Left renal pelvis (tissue), 4 donors: ENCODE measurements at places on chromosomes 2 and 18. TPM values are rescaled to one million over a fixed set of nuclear protein-coding genes. Genes with fewer than 3 reads are reported as not detected.

ABCG8 gene
- polyA plus RNA-seq: 1.2 TPM

MATN3 gene
- 3.7 TPM for polyA plus RNA-seq

CNDP1 gene
- 0.86 TPM for polyA plus RNA-seq

DNA sequence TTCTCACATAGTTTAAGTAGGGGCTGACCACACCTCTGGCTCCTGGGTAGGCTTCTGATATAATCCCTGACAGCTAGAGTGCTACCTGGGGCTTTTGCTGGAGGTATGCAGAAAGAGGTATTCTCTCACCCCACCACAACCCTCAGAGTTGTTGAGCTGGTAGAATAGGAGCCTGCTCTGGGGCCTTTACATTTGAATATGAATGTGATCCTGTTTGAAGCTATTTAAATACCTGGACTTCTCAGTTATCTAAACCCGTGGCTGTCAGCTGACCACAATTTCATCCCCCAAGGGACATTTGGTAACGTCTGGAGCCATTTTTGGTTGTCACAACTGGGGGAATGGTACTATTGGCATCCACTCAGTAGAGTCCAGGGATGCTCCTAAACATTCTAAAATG, 669.1 kb downstream of the SATB2 start:
- DNase-seq: no peak

- no peak for DNase-seq
Observed at GRCh38 chr18:23964282-23965238, 50.0 kb upstream of the TTC39C start.

CAPN13 gene
- 0.16 TPM for polyA plus RNA-seq

ST6GAL2 gene
- polyA plus RNA-seq: 65.6 TPM

FHL2 gene
- 31.7 TPM for polyA plus RNA-seq

PLB1 gene
- polyA plus RNA-seq: 2.3 TPM

DNA sequence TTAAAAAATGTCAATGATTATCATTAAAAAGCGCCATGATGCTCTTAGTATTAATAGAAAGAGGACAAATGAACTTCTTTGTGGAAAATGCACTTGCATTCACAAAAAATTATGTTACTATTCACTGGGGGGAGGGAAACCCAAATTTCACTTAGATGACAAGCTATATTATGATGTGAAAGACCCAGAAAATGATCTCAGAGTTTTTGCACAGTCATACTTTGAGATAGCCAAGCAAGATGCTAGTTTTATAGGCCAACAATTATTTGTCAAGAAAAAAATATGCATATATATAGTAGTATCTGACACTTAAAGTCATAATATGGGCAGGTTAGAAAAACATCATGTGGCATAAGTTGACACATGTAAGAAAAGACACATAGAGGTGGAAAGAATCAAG, 31.6 kb downstream of the COL5A2 start:
- DNase-seq: no peak

UPP2 gene
- 2.9 TPM for polyA plus RNA-seq

GRCh38 chr18:49590608-49591007, 28.8 kb downstream of the LIPG start:
- DNase-seq: no peak

DNA sequence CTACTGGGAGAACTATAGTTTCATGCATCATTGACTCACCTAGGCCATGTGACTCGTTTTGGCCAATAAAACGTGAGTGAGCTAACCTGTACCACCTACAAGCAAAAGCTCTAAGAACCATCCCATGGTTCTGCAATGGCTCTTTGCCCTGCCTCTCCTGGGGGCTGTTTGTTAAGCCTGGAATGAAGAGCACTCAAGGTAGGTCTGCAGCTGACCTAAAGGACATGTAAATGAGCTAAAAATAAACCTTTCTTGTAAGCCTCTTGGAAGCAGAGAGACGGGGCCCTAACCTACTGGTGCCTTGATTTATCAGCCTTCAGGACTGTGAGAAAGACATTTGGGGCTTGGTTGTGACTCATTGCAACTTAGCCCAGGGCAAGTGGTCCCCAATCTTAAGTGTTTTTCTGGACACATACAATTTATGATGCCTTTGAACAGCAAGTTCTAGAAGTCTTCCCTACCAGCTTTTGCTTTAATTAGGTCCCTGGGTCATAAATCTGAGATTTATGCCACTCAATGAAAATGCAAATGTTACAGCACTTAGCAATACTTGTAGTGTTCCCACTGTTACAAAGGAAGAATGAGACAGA, 107.4 kb downstream of the OSBPL6 start:
- DNase-seq: no peak

- DNase-seq: no peak
Observed at GRCh38 chr18:79470547-79470946, 74.8 kb downstream of the NFATC1 start.

INHBB gene
- 0.11 TPM for polyA plus RNA-seq

DNA sequence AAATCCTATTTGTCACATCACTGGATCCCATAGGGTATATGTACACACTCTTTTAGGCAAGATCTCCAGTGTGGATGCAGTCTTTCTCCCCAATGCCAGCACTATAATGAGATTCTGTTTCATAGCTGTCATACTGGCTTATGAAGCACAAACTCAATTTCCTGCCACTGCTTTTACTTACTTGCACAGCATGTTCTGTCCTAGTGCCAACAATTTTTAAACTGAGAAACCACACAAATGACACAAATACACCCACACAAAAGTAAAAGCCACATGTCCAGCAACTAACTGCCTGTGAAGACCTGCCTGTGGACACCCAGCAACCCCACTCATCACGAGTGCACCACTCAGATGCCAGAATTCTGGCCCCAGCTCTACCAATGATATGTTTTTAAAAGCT, 29.6 kb upstream of the RNU4ATAC start:
- DNase-seq: no peak

APOB gene
- 1.7 TPM for polyA plus RNA-seq

DNA sequence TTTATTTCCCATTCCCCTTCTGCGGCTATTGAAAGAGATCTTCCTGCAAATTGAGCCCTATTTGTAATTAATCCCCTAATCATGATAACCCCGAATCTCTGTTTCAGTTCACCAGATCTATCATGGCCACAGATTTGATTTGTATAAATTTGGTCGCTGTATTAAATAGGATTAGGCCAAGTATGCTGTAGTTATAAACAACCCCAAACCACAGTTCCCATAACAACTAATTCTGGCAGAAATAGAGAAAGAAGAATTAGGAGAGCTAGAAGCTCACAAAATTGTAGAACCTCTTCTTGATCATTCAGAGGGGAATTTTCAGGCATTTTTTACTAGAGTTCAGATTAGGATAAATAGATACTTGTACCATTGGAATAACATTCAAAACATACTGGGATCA, 433.7 kb upstream of the TNP1 start:
- no peak for DNase-seq
